ENCODE measurements at places on chromosomes 2 and 18. TPM values are rescaled to one million over a fixed set of nuclear protein-coding genes. Genes with fewer than 3 reads are reported as not detected.

GRCh38 chr2:135603543-135603942 lies 72.3 kb downstream of the R3HDM1 start:
- H3K27me3 ChIP-seq: no peaks in the 10 kb centered on the region
- no peaks in the 10 kb centered on the region for H3K36me3 ChIP-seq
- H3K4me1 ChIP-seq: peaks cover 2% of the 10 kb centered on the region
- no peak overlapping the region for H3K27ac ChIP-seq

GRCh38 chr2:180980106-180980942 lies at the start of gene UBE2E3:
UBE2E3 (plus strand) TSS chr2:180980605; CDS start chr2:180982043, 1,438 bp downstream.
- H3K4me3 ChIP-seq: peak within 1 kb of the TSS; percentile 63
- H3K4me1 ChIP-seq: no peaks in the 10 kb centered on the region
- no peaks in the 10 kb centered on the region for H3K27me3 ChIP-seq
- peak within 1 kb of the TSS; percentile 97 for H3K27ac ChIP-seq
- DNase-seq: peak; percentile 87
- no peaks in the 10 kb centered on the region for H3K36me3 ChIP-seq

GRCh38 chr2:161239326-161240109 lies 68.7 kb upstream of the PSMD14 start:
- no peaks in the 10 kb centered on the region for H3K27me3 ChIP-seq
- peak; percentile 13 for DNase-seq
- H3K27ac ChIP-seq: peak overlapping the region; percentile 33
- H3K36me3 ChIP-seq: no peaks in the 10 kb centered on the region
- no peak overlapping the region for H3K4me3 ChIP-seq

GRCh38 chr2:196516564-196516963 lies 123.0 kb upstream of the CCDC150 start:
- H3K36me3 ChIP-seq: no peaks in the 10 kb centered on the region
- H3K4me3 ChIP-seq: no peak overlapping the region
- DNase-seq: no peak
- H3K27ac ChIP-seq: no peak overlapping the region
- no peaks in the 10 kb centered on the region for H3K4me1 ChIP-seq
- H3K27me3 ChIP-seq: no peaks in the 10 kb centered on the region

GRCh38 chr2:219433666-219434467 lies 776 bp upstream of the SPEG start:
- peak overlapping the region; percentile 5 for H3K4me3 ChIP-seq
- no peaks in the 10 kb centered on the region for H3K27me3 ChIP-seq
- DNase-seq: no peak
- H3K27ac ChIP-seq: no peak overlapping the region

GRCh38 chr2:108314586-108315296 lies 26.0 kb downstream of the SULT1C2 start:
- DNase-seq: no peak
- H3K36me3 ChIP-seq: no peaks in the 10 kb centered on the region

- H3K27me3 ChIP-seq: no peaks in the 10 kb centered on the region
- no peaks in the 10 kb centered on the region for H3K4me1 ChIP-seq
- no peak overlapping the region for H3K4me3 ChIP-seq
- no peaks in the 10 kb centered on the region for H3K36me3 ChIP-seq
Measured at GRCh38 chr2:54360055-54360792, 95.9 kb upstream of the SPTBN1 start.

DNA sequence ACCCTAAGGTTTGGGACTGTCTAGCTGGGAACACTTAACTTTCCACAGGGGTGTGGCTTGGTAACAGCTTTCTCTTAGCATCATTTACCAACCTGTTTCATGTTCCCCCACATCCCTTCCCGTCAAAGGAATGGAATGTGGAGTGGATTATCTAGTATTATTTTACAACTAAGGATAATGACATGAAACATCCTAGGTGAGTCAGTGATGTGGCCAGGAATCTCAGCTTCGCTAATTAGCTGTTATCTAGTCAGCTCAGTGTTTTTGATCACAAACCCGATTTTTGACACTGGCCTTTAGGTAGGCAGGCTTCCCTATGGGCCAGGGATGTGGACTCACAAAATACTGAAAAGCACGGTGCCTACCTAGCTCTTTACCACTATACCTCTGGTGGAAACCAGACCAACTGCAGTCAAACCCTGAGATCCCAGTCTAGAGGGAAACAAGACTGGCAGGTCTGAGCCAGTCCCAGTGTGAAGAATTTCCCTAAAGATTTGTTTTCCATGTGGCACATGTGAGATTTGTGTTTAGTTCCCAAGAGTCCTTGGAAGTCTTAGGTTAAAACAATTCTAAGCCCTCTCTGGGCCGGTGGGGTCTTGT lies 2.8 kb upstream of the NRP2 start:
- no peaks in the 10 kb centered on the region for H3K36me3 ChIP-seq
- no peak for DNase-seq
- no peak overlapping the region for H3K27ac ChIP-seq
- H3K4me3 ChIP-seq: no peak overlapping the region

DNA sequence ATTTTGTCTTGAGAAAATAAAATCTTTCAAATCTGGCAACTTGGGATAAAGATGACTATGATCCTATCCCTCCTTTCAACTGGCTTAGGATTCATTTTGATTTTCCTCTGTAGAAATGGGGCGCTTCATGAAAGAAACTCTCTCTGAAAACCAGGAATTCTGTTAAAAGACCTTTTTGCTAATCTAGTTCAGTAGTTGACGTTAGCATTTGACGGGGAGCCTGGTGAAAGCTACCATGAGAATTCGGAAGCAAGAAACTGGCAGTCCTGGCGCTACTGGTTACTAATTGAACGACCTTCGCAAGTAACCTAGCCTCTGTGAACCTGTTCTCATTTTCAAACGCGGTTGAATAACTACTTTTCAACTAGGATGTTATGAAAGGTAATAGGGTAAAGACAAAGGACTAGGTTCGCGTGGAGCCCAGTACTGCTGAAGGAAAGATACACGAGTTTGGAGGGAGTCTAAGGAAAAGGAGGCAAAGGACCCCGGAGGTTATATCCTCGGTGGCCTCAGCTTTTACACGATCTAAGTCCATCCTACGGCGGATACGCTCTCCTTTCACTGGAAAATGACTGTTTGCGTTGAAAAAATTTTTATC lies 604 bp upstream of the STK11IP start:
- peaks cover 12% of the 10 kb centered on the region for H3K4me1 ChIP-seq
- H3K27me3 ChIP-seq: no peaks in the 10 kb centered on the region
- peak overlapping the region; percentile 80 for H3K4me3 ChIP-seq
- H3K36me3 ChIP-seq: no peaks in the 10 kb centered on the region
- no peak for DNase-seq
- H3K27ac ChIP-seq: peak overlapping the region; percentile 91

DNA sequence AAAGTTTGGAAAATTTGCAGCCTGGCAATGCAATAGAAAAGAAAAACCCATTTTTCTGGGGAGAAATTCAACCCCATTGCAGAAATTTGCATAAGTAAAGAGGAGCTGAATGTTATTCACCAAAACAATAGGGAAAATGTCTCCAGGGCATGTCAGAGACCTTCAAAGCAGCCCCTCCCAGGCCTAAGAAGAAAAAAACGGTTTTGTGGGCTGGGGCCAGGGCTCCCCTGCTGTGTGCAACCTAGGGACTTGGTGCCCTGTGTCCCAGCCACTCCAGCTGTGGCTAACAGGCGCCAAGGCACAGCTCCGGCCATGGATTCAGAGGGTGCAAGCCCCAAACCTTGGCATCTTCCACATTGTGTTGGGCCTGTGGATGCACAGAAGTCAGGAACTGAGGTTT lies 224.5 kb downstream of the TXNL1 start:
- H3K4me3 ChIP-seq: no peak overlapping the region
- DNase-seq: no peak
- H3K36me3 ChIP-seq: no peaks in the 10 kb centered on the region
- H3K27me3 ChIP-seq: no peaks in the 10 kb centered on the region
- H3K27ac ChIP-seq: no peak overlapping the region

DNA sequence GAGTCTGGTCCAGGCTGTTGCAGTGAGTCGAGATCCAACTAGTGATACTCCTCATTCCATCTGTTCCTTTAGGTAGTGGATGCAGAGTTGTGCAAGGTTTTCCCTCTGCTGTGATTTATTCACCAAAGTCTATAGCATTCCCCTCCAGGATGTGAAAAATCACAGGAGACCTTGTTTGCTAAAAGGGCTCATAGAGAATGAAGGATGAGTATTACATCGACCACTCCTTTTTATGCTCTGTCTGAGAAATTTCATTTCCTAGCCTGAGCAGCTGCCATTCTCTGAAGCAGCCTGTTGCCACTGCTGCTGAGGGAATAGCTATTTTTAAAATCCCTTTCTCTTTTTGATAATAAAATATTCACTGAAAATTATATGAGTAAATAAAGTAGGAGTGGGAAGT lies 134.1 kb upstream of the LRRTM1 start:
- no peaks in the 10 kb centered on the region for H3K27me3 ChIP-seq
- no peaks in the 10 kb centered on the region for H3K4me1 ChIP-seq
- no peaks in the 10 kb centered on the region for H3K36me3 ChIP-seq
- no peak overlapping the region for H3K4me3 ChIP-seq
- no peak overlapping the region for H3K27ac ChIP-seq

- no peaks in the 10 kb centered on the region for H3K27me3 ChIP-seq
- no peak overlapping the region for H3K27ac ChIP-seq
- no peaks in the 10 kb centered on the region for H3K36me3 ChIP-seq
- DNase-seq: no peak
- H3K4me3 ChIP-seq: no peak overlapping the region
- peaks cover 1% of the 10 kb centered on the region for H3K4me1 ChIP-seq
Measured at GRCh38 chr2:43490252-43490786, 105.5 kb downstream of the THADA start.

- H3K4me1 ChIP-seq: peaks cover 3% of the 10 kb centered on the region
- H3K27me3 ChIP-seq: no peaks in the 10 kb centered on the region
- DNase-seq: no peak
- H3K4me3 ChIP-seq: no peak overlapping the region
Measured at GRCh38 chr2:187615902-187616301, 61.7 kb upstream of the TFPI start.

The ITGA6 gene
- 8.4 TPM for total RNA-seq

The ALLC gene
- not detected for total RNA-seq

The MZT2B gene
- total RNA-seq: 285 TPM

The SUPT7L gene
- 27.8 TPM for total RNA-seq

The CD8B2 gene
- total RNA-seq: 0.07 TPM

The PROKR1 gene
- total RNA-seq: not detected

The DUSP2 gene
- total RNA-seq: 1.4 TPM

The IGFBP5 gene
- 2,906 TPM for total RNA-seq

Measured in ovary (tissue), 10 donors.